ENCODE measurements at places on chromosomes 4 and X. TPM values are rescaled to one million over a fixed set of nuclear protein-coding genes. Genes with fewer than 3 reads are reported as not detected.

Gene F8A1
- 8.6 TPM for polyA plus RNA-seq

Gene STBD1
- 0.03 TPM for polyA plus RNA-seq

Gene HSFX4
- not detected for polyA plus RNA-seq

Gene XK
- polyA plus RNA-seq: 0.15 TPM

Gene SATL1
- polyA plus RNA-seq: 0.04 TPM

Gene MND1
- polyA plus RNA-seq: not detected

Gene AFM
- not detected for polyA plus RNA-seq

Gene ARHGAP36
- not detected for polyA plus RNA-seq

Gene NXF2B
- polyA plus RNA-seq: not detected

Gene DCAF12L2
- polyA plus RNA-seq: not detected

Gene CPZ
- polyA plus RNA-seq: not detected

Gene JAKMIP1
- polyA plus RNA-seq: 1.0 TPM

Gene KCTD8
- polyA plus RNA-seq: not detected

Gene ERCC6L
- polyA plus RNA-seq: 0.61 TPM

Gene SLITRK2
- not detected for polyA plus RNA-seq

Gene PDLIM5
- polyA plus RNA-seq: 24.0 TPM

Gene CLDN2
- polyA plus RNA-seq: not detected

Gene CORIN
- polyA plus RNA-seq: not detected

Gene TLR1
- 23.4 TPM for polyA plus RNA-seq

Gene AFAP1
- 0.03 TPM for polyA plus RNA-seq

Gene SOWAHB
- polyA plus RNA-seq: not detected

Measured in B cell (primary cell).